Ovary (tissue), 10 donors: ENCODE measurements at places on chromosomes 2 and 18.

GRCh38 chr2:222608081-222608480 lies 47.8 kb downstream of the FARSB start:
- DNase-seq, result no peak

GRCh38 chr2:3298191-3298590 lies 79.4 kb downstream of the EIPR1 start:
- DNase-seq, result no peak

- no peak for DNase-seq
Observed at GRCh38 chr18:24600076-24600654, 139.7 kb downstream of the HRH4 start.

DNA sequence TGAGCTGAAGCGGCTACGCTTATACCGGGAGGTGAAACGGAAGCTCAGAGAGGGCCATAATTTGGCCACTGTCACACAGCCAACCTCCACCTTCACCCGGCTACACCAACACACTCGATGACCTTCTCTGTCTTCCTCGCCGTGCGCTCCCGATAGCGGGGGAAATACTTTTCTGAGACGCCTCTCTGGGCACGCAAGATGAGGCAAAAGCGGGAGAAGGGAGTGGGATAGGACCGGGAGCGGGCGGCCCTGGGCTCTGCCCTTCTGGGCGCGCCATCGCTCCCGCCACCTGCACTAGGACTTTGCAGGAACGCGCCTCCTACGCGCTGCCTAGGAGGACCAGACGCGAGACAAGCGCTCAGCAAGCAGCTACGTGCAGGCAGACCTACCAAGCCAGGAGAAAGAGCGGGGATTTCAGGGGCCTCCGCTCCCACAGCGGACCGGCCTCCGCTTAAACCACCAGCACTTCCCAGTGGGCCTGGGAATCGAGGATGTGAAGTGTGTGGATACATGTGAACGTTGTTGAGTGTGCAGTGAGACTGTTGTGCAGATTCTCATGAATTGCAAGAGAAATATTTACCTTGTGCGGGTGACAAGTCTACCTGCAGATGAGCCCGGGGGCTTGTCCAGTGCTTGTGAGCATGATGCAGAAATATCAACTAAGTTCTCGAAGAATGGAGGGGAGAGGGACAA lies 11.4 kb downstream of the SIX3 start:
- DNase-seq, result no peak

GRCh38 chr2:10302479-10303180 lies at the start of gene HPCAL1:
Gene HPCAL1 (plus strand): TSS chr2:10302904. CDS start chr2:10419758, 116,854 bp downstream.
- DNase-seq, result peak; percentile 83
